CD4-positive, alpha-beta T cell treated with Interleukin-17A for 4 hours (primary cell): ENCODE measurements at places on chromosomes 5 and 9.

- DNase-seq, result no peak
Observed at GRCh38 chr5:76443066-76443800, 40.1 kb downstream of the IQGAP2 start.

DNA sequence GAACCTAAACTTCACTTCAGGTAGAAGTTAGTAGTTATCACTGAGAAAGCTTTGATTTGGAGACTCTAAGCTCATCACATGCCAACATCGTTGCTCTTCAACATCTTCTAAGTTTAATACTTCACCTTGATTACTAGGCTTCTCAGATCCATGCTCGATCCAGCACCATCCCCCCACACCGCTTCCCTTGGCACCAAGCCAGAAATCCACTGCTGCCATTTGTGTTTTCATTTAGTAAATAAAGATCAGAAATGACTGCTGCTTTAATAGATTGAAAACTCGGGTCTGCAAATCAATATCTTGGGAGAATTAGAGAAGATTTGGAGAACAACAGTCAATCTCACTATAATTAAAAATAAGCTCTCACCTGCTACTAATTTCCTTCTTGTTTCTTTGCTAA is 214.7 kb upstream of the NR4A3 start:
- DNase-seq, result no peak

DNA sequence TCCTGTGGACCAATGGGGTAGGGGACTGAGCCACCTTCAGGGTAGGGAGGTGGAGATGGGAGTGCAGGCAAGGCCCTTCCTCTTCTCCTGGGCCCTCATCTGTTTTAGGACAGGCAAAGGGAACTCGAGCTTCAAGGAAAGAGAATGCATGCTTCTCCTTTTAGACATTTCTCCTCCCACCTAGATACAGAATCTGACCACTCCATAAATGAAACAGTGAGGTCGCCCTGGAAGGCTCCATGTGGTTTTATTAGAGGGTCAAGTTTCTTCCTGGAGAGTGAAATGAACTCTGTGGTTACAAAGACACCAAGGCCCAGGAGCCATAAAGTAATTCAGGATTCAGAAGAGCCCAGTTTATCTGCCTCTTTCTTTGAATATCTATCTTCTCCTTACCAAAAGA is 14.9 kb downstream of the LHFPL2 start:
- no peak for DNase-seq

GRCh38 chr5:7014611-7015010 is 301.4 kb downstream of the TENT4A start:
- DNase-seq, result no peak

DNA sequence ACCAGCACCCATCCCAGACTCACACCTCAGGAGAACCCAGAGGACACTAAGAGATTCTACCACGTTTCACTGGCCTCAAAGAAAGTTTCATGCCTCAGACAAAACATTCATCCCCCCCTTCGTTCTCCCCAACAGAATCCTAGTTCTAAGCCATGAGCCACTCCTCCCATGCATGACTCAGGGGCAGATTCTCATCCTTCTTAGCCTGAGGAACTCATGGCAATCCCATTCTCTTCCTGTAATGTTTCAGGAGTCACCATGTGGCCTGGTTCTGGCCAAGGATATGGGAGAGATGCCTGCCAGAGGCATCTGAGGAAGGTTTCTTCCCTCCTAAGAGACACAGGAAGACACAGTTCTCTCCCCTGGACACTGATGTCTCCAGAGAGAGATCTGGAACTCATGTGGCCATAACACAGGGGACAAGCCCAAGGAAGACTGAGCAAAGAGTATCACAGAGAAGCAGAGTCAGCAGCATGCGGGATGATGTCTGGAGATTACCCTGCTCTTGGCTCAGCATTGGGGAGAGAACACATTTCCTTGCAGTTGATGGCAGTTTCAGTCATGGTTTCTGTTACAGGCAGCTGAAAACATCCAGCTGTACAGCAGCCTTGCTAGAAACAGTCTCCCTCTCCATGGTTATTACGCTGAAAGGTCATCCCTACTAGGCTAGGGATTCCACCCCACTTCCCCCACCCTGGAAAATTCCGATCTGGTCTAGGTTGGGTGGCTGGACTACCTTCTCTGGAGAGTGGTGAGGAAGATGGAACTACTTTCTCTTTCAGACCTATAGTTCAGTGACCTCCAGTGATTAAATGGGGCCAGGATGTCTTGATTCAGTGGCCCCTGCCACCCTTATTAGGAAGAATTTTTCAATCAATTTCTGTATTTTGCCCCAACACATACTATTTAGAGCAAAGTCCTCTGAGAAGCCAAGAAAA is 115.4 kb downstream of the ZNF608 start:
- DNase-seq, result no peak

DNA sequence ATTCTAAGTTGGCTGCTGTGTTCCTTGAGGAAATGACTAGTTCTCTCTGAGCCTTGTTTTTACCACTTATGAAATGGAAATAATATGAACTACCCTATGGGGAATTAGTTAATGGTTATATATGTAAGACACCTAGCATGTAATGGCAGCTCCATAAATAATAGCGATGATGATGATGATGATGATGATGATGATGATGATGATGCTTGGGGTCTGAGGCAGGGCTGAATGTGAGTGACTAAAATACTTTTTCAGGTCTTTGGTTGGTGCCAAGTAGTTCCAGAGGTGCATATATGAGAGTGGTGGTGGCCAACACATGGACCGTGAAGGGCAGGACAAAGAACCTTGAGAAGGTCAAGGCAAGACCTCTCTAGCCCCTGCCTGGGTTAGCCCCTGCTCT is 123.3 kb upstream of the PANK3 start:
- no peak for DNase-seq

DNA sequence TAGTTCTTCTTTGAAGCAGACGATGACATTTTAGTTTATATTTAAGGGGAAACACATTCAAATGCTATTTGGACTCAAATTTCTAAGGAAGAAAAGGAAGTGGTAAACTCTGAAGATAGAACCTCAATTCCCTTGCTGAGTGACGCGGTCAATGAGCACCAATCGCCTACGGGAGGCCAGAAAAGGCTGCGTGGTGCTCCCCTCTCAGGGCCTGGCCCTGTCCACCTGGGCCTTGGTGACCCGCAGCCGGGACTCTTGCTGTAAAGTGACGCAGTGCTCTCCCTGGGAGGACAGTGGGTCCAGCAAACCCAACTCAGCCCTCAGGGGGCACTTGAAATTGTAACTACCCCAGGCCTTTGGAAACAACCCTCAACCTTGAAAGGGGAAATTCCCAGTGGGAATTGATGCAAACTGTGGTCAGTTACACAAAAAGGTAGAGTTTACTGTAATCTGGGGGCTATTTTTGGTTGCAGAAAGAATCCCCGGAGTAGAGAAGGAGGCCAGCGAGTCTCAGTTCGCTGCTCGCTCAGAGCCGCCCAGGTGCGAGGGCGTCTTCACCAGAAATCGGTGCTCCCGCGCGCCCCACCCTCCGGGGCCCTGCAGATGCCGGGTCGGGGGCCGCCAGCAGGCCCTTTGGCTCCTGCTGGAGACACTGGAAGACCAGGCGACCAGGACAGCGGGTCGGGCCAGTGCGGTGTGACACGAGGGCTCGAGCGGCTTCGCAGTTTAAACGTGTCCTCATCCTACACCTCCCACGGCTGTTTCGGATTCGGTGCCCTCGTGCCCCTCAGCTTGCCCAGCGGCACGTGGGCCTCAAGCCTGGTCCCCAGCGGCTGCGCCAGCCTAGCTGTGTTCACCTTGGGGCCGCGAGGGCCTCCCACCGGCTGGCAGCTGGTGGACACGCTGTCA is 1.4 kb upstream of the ANKRD33B start:
- DNase-seq, result no peak

DNA sequence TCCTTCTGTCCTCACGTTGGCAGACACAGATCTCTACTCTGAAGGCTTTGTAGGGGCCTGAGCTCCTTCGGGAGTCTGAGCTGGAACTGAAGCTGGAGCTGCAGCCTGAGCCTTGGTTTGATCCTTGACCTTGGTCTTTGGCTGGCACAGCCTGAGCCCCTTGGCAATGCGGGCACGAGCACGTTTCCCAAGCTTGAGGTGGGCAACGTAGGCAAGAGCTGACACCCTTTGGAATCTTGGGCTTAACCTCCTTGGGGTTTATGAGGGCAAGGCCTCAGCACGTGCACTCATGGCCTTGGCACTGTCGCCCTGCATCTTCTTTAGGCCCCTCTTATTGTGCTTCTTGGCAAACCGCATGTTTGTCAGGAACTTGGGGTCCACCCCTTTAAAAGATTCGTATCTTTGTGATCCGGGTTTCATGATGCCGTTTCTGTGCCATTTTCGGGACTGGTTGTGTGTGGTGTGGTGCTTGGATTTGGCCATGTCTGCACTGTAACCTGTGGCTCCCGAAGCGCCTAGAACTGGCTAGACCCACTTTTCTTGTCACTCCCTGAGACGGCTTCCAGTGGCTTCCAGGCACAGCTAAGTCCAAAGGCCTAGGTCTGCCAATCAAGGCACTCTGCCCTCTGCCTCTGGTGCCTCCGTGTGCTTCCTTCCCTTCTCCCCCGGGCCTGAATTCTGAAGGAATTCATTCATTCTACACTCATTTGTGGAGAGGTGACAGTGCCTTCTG is 1.4 kb downstream of the SUSD1 start:
- DNase-seq, result no peak

DNA sequence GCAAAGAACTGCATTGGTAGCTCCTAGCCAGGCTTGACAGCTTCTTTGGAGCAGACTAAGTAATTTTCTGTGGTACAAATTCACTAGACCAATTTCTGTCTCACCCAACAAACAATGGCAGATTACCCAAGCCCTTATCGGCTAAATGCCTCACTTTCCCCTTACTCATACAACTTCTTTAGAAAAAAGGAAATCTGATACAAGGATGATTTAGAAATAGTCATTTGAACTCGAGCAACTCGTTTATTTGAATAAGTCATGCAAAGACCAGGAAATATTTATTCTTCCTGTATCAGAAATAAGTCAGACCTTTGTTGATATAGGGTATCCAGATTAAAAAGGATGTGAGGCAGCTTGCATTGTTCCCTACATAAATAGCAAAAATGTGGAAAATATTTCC is 170.4 kb upstream of the CDH6 start:
- DNase-seq, result no peak

DNA sequence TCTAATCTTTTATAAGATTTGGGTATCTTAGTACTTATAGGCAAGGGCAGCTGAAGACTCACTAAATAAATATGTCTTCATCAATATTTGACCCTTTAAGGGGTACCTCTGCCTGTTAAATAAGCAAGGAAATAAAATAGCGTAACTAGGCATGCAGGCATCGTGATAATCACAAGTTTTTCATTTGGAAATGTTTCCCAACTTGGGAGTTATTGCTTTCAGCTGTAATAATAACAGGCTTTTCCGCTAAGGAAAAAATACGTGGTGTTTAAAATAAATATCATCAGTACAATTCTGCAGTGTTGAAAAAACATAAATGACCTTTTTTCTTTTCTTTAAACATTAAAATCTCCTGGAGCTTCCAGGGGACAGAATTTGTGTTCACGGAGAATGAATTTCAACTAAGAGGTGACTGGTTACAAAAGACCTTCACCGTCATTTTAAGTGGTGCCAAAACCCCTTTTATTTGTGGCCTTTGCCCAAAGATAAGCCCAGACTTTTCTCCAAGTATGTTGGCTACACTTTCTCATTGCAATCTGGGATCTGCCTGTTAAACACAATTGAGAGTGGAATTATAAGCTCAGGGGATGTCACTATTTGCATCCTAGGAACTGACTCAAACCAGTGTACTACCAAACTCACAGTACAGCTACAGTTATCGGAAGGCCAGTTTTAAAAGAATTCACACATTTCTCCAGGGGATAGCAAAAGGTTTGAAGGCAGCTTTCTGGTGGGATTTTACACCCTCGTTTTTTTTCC is 218.6 kb downstream of the FBXL7 start:
- no peak for DNase-seq

DNA sequence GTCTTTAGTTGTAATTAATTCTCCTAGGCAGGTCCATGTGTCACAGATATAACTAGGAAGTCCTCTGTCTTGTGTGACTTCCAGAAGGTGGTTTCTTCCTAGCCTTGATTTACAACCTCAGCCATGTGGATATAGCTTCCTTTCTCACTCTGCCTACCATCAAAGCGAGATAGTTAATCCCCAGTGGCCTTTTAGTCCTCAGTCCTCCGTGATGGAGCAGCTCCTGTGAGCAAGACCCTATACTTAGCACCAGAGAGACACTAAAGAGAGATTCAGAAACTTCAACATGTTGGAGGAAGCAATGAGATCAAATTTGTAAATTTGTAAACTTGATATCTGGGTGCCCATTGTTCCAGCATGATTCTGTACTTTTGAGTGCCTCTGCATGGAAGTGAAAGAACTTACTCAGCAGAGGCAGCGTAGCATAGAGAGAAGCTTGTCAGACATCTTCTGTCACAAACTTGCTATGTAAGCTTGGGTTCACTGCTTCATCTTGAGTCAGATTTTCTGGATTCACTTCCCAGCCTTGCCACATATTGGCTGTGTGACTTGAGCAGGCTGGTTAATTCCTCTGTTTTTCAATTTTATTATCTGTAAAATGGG is 170.2 kb upstream of the NR3C1 start:
- DNase-seq, result no peak

GRCh38 chr5:61401726-61402125 is 69.7 kb downstream of the ZSWIM6 start:
- DNase-seq, result no peak

- DNase-seq, result no peak
Observed at GRCh38 chr9:22105005-22105722, 96.1 kb upstream of the CDKN2B start.

DNA sequence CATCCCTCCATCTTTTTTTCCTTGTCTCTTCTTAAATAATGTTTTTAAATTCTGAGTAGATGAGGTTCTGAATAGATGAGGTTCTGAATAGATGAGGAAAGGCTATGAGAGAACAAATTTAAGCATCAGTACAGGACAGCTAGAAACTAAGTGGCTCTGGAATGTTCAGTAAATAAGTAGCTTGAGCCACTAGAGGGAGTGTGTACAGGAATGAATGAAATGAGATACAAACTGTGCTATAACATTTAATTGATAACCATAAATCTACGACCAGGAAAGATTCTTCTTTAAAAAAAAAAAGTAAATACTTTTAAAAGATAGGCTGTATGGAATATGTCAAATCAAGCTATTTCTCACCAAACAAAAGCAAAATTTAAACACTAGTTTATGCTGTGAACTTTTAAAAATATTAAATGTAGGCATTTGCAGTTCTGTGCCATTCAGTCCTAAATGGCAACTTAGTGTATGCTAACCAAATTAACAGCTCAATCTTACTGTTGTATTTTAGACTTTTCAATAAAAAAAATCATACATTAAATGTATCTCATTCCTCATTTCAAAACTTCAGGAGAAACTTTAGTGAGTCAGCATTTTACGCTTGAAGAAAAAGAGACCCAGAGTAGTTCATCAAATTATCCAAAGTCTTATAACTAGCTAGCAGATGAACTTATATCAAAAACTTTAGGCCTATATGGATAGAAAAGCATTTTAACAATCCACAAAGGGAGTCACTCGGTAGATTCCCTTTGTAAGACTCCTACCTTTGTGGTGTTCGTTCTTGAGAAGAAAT is 70.4 kb upstream of the SNX2 start:
- DNase-seq, result no peak

GRCh38 chr9:124770359-124771020 is 621 bp downstream of the NR6A1 start:
- DNase-seq, result peak; percentile 20
